ENCODE measurements at places on chromosomes 7 and 10.

DNA sequence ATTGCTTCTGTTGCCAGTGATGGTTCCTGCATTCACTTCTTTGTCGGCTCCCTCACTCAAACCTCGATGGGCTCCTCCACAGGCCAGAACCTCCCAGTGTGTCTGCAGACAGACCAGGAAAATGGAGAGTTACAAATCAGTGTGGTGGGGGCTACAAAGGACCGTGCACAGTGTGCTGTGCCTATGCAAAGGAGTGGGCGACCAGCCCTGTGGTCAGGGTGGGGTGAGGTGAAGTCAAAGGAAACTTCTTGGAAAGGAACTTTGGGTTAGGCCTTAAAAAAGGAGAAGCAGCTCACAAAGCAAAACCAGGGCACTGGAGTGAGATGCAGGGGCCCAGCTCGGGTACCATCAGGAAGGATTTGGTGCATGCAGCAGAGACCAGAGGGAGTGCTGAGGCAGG lies 304.3 kb upstream of the ZMIZ1 start:
- DNase-seq: no peak

DNA sequence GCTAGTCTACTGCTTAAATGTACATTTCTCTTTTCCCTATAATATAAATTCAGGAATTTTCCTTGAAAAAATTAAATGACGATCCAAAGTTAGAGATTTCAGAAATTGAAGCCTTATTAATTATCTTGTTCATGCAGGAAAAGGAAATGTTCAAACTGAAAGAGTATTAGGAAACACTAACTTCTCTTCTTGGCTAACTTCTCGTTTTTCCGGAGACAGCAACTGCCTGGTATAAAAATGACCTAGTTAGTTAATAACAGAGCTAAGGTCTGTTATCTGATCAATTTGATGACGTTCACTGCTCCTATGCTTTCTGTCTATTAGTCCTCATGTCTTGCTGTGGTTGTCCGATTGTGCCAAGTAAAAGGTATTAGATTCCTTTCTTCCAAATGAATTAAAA lies 212.5 kb downstream of the DGKB start:
- DNase-seq: no peak

DNA sequence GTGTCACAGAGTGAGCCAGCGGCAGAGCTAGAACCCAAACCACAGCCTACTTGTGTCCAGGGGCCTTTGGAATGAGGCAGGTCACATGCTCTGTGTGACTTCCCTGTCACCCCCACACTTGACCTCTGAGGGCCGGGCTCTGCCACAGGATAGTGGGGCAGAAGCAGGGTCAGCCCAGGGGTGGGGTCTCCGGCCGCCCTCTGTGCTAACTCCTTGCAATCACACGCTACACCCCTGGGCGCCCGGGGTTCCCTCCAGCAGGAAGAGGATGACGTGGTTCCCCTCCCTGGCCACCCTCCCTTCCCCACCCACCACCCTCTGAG lies 19.8 kb downstream of the TECPR1 start:
- DNase-seq: no peak

DNA sequence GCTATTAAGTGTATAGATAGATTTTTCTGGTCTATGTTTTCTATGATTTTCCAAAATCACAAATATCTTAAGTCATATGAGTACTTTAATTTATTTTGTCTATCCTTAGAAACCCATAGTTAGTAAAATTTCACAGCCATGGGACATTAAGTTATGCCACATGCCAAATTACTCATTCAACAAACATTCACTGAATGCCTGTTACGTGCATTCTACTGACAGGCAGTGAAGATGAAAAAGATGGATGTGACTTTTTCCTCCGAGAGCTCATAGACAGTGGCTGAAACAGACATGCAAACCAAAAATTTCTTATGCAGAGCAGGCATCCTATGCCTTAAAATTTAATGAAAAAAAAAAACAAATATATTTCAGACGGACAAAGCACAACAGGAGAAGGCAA lies 84.9 kb downstream of the CHRM2 start:
- DNase-seq: no peak

DNA sequence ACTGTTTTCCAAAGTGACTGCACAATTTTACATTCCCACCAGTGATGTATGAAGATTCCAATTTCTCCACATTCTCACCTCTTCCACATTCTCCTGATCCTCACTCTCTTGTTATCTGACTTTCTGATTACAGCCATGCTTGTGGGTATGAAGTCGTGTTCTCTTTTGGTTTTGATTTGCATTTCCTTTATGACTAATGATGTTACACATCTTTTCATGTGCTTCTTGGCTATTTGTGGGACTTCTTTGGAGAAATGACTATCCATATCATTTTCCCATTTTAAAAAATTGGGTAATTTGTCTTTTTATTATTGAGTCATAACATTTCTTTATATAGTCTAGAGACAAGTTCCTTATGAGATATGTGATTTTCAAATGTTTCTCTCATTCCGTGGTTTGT lies 10.5 kb upstream of the GIMAP8 start:
- no peak for DNase-seq

DNA sequence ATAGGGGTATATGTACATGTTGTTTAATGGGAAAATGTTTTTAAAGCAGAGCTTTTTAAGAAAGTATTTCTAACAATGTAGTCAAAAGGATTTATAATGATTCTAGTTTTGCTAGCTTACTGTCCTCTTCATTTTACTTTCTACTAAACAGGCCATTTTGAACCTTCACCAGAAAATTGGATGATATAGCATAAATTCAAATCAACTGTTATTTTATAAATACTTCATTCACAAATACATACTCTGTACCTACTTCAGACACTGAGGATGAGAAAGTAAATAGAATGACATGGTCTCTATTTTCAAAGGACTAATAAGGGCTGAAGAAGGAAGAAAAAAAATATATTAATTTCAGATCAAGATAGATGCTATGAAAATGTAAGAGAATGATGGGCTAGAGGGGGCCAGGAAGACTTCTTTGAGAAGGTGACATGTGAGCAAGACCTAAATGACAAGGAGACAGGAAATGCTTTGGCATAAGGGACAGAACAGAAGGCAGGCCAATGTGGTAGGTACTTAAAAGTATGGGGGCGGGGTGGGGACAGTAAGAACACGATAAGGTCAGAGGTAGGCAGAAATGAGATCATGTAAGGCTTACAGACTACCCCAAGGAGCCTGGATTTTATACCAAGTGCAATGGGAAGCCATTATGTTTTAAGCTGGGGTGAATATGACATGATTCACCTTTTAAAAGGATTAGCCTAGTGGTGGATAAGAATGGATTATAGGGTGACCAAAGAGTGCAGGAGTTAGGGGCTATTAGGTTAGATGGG lies 5.2 kb downstream of the NAMPT start:
- DNase-seq: peak; percentile 30

DNA sequence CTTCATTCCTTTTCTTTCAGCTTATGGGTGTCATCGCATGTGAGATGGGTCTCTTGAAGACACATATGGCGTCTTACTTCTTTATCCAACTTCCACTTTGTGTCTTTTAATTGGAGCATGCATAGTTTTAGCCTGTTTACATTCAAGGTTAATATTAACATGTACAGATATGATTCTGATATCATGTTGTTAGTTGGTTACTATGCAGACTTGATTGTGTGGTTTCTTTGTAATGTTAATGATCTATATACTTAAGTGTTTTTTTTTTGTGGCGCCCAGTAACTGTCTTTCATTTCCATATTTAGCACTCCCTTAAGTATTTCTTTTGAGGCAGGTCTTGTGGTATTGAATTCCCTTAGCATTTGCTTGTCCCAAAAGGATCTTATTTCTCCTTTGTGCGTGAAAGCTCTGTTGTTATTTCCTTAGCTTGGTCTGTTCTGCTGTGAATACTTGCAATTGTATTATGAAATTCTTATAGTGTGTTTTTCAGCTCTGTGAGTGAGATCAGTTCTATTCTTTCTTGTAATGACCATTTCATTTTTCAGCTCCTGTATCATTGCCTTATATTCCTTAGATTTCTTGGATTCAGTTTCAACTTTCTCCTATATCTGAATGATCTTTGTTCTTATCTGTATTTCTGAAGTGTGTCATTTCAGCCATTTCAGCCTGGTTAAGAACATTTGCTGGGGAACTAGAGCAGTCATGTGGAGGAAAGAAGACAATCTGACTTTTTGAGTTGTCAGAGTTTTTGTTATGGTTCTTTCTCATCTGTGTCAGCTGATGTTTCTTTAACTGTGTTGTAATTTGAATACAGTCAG lies 88.4 kb downstream of the ABCA13 start:
- DNase-seq: no peak

GRCh38 chr10:94098896-94099295 lies 105.2 kb downstream of the PLCE1 start:
- no peak for DNase-seq

GRCh38 chr10:90856261-90856660 lies 1.6 kb downstream of the HTR7 start:
- DNase-seq: no peak

- DNase-seq: no peak
Observed at GRCh38 chr7:90540406-90540805, 55.7 kb upstream of the CDK14 start.

GRCh38 chr10:37865264-37865663 lies 7.9 kb upstream of the ZNF248 start:
- DNase-seq: no peak

DNA sequence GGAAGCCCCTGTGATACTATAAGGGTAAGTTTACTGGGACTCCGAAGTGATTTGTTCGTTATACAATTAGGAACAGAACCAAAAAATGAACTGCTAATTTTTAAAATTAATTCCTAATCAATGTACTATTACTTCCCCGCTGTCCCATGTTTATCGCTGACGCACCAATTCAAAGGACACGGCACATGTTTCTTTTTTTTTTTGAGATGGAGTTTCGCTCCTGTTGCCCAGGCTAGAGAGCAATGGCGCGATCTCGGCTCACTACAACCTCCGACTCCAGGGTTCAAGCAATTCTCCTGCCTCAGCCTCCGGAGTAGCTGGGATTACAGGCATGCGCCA lies 1.5 kb upstream of the FMC1 start:
- no peak for DNase-seq

DNA sequence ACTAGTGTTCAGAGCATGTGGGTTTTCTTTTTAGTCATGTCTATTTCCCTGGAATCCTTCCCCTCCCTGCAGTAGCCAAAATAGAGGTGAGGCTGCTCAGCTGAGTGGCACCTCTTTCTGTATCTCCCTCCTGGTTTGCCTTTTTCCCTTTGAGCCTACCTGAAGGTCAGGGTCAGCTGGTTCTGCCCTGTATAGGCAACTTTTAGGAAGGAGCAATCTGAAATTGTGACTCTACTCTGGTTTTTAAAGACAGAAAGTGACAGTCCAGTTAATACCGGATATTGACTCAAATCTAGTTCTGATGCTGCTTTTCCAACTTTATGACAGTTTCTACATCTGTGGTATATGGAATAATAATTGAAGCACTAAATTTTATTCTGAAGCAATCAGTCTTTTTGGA lies 26.0 kb downstream of the CCM2 start:
- DNase-seq: no peak

- no peak for DNase-seq
Observed at GRCh38 chr7:27053153-27053552, 42.6 kb downstream of the HOXA1 start.

All from activated naive CD4-positive, alpha-beta T cell treated with Interleukin-2 at 50 U/mL for 16 hours (primary cell).